Urinary bladder (tissue), 4 donors: ENCODE measurements at places on chromosomes 16 and 17. TPM values are rescaled to one million over a fixed set of nuclear protein-coding genes. Genes with fewer than 3 reads are reported as not detected.

The MAZ gene
- 136 TPM for total RNA-seq

The CLDN9 gene
- not detected for total RNA-seq

The TBC1D16 gene
- total RNA-seq: 15.8 TPM

DNA sequence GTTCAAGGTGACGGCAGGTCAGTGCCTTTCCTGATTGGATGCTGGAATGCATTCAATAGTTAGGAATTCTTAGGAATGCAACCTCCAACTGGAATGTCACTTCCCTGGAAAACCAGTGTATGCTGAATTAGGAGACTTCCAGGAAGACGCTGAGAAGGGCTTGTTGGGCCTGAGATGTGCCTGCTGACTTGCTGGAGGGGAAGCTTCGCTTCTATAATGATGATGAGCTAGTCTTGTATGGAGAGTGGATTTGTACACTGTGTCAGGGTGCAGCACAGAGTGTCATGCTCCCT lies 45.6 kb downstream of the SMPD3 start:
- DNase-seq: no peak

DNA sequence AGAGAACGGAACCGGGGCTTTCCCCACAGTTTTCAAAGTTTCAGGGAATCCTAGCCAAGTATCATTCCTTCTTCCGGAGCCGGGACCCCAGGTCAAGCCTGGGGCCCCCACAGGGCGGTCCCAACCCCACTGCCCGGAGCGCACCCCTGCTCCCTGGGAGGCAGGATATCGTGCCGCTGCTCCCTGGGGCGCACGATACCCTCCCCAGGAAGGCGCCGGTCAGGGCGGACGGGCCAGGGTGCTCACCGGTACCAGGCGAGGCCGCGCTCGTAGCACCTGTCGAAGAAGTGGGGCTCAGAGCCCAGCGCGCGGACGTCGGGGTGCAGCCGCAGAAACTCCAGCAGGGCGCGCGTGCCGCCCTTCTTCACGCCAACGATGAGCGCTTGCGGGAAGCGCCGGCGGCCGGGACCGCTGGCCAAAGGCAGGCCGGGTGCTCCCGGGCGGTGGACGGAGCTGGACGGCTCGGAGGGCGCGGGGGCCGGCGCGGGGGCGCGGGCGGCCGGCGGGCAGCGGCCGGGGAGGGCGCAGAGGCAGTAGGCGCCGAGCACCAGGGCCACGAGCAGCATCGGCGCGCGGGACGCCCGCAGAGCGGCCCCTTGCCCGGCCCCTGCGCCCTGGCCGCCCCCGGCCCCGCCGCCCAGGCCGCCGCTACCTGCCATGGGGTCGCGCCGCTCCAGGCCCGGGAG lies 407 bp downstream of the HS3ST6 start:
- DNase-seq: no peak

- no peak for DNase-seq
Measured at GRCh38 chr16:10333321-10334032, 52.4 kb upstream of the ATF7IP2 start.

GRCh38 chr17:50379351-50380132 lies 6.5 kb downstream of the EME1 start:
- no peak for DNase-seq
